ENCODE measurements at places on chromosomes 2 and 18.

GRCh38 chr18:66640431-66640830 lies 36.5 kb upstream of the CDH19 start:
- DNase-seq = no peak

DNA sequence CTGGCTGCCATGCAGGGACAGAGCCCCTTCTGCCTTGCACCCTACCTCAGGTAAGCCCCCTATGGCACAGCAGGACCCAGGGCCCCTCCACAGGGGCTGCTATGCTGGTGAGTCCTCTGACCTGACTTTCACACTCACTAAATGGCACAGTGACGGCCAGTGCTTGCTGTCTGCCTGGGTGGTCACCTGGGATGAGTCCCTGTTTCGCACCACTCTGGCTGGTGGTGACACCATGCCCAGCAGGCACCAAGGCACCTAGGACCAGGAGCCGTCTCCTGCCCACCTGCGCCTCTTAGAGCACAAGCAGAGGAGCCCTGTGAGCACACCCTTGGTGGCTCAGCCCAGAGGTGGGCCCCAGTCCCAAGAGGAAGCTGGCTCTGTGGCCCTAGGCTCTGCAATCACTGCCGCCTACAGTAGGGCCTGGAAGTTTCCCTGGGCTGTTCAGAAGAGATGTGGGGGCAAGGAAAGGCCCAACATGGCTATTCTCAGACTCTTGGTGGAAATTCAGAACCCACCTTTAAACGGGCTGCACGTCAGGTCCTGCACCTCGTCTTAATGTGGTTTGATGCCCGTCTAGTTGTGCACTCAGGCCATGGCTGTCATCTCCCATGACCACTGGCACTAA lies 96.0 kb downstream of the PLB1 start:
- no peak for DNase-seq

DNA sequence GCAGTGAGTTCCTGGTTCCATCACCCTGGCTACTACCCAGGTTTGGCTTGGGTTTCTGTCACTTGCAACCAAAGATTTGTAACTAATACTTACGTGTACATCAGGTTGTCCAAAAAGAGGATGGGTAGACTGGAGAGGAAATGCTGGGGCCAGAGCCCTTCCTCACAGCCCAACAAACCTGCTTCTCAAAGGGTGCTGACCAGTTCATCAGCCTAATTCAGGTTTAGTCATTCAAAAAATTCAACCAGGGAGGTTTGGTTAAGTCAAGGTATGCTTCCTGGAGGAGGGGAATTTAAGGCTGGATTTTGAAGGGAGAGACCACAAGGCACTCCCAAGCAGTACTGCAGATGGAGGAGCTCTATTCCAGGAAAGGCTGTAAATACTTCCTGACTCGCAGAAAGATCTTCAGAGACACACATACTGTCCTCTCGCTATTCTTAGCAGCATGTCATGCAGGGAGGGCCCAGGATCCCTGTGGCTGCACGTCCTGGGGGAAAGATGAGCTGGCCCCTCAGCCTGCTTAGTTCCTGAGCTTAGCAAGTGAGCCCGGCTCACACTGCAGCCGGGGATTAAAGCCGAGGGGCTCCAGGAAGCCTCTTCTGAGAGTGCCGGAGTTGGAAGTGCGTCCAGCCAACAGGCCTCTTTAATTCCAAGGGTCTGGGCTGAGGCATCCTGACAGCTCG lies 40.0 kb upstream of the BIN1 start:
- no peak for DNase-seq

- no peak for DNase-seq
Measured at GRCh38 chr2:27572439-27572838, 10.4 kb upstream of the ZNF512 start.

DNA sequence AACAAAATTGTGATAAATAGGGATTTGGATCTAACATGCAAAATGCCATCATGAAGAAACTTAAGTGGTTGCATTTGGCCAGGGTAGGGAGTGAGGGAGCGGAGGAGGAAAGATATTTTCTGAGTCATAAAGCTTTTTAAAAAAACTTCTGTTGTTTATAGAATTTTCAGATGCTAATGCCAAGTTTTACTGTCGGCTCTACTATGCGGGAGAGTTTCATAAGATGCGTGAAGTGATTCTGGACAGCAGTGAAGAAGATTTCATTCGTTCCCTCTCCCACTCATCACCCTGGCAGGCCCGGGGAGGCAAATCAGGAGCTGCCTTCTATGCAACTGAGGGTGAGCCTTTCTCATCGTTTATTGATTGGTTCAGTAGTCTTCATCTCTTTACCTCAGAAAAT lies 56.0 kb upstream of the PTH2R start:
- DNase-seq = no peak

DNA sequence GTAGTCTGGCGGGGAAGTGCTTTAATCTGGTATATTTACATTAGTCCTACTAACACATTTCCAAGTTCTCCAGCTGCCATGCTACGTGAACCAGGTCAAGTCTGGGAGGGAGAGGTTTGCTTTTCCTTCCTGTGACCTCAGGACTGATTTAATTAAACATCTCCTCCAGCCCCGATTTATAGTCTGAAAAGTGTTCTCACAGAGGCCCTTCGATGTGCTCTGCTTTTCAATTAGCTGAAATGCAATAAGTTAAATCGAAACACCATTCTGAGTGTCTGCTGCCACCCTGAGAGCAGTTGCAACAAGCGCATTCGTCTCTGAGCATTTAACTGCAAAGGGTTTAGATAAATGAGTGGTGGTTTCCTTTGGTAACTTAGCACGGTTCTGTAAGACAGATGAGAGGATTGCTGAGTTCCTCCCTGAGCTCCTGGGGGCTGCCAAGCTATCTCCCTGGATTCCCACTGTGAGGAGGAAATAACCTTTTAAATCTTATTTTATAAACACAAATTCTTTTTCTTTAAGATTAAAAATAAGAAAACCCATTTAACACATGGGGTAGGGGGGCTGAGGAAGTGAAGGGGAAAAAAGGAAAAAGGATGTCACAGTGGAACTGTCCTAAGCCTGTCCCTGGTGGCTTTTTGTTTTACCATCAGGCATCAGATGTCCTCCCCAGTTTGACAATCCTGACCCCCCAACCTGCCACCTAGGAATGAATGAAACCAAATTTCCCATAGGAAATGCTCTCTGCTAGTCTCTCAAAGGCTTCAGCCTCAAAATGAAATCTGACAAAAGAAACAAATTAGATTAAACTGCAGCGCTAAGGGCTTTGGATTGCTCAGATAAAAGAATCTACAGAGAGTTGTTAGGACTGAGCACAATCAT lies 56.5 kb upstream of the CREB1 start:
- DNase-seq = peak; percentile 38

GRCh38 chr2:231518771-231519170 lies 11.5 kb downstream of the NMUR1 start:
- DNase-seq = no peak

- no peak for DNase-seq
Measured at GRCh38 chr18:48490641-48491293, 48.1 kb upstream of the CTIF start.

GRCh38 chr2:11102956-11103860 lies 52.1 kb upstream of the SLC66A3 start:
- no peak for DNase-seq

GRCh38 chr2:31812051-31812798 lies 198.6 kb downstream of the MEMO1 start:
- DNase-seq = peak; percentile 17

- no peak for DNase-seq
Measured at GRCh38 chr2:217379807-217380206, 519.9 kb upstream of the TNP1 start.

GRCh38 chr2:114027437-114027836 lies 137.5 kb downstream of the ACTR3 start:
- DNase-seq = no peak

- DNase-seq = no peak
Measured at GRCh38 chr2:6079405-6079804, 387.2 kb downstream of the SOX11 start.

DNA sequence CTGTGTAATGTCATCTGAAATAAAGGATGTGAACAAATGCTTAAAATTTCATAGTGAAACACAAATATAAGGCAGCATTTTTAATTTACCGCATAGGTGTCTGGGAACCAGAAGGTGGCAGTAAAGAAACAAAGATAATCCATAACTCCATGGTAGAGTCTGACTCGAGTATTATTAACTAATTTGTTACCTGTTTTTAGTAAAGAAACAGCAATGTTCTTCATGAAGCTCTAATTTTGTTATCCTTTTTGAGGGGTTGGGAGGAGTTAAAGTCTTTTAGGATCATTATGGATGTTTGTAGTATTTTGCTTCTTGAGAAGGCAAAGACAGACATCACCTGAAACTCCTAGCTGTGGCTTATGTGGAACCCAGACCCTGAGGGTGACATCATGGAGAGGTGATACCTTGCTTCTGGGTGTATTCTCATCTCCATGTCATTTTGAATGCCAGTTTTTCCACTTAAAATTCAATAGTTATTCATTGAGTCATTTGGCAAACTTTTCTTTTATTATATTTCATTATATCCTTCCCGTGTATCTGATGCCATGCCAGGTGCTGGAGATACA lies 286.2 kb upstream of the EPAS1 start:
- DNase-seq = peak; percentile 34

GRCh38 chr2:36834731-36835524 lies 131.4 kb downstream of the STRN start:
- no peak for DNase-seq

All from CD4-positive, alpha-beta T cell treated with Interferon alpha-2 for 1 hour (primary cell).